ENCODE measurements at places on chromosomes 13 and 19.

DNA sequence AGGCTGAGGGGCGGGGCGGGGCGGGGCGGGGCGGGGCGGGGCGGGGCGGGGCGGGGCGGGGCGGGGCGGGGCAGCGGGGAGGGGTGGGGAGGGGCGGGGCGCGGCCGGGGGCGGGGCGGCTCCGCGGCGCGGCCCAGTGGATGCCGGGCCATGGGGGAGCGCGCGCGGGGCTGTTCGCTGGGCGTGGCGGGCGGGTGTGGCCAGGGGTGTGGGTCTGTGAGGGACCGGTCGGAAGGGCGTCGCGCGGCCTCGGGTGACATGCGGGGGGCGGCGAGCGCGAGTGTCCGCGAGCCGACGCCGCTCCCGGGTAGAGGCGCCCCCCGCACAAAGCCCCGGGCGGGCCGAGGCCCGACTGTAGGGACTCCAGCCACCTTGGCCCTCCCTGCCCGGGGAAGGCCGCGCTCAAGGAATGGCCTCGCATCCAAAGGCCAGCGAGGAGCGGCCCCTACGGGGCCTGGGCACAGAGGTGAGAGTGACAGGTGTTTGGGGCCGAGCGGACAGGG lies at the start of gene ZFP28:
ZFP28 (plus strand) TSS at position 188 of the 503 bp plus-strand sequence; CDS start at position 259, 71 bp downstream.
- peak; percentile 81 for DNase-seq

- no peak for DNase-seq
Measured at GRCh38 chr19:19098703-19099632, 35.2 kb downstream of the SLC25A42 start.

DNA sequence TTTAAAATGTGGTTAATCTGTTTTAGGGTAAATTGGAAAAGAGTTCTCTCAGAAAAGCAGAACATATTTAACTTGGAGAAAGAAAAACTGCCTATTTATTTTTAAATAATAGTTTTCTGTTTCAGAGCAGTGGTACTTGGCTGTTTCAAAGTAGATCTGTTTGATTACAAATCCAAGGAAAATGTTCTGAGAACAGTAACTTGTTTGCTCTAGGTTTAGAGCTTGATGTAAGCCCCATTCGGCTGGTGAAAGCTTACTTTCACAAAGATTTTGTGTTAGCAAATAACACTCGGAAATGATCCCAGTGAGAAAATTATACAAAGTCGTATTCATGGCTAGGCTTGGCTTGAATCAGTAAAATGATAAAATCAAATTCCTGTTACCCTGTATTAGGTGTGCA lies 395.8 kb upstream of the GPC6 start:
- no peak for DNase-seq

GRCh38 chr19:35963514-35963913 lies 27.3 kb downstream of the LRFN3 start:
- peak; percentile 69 for DNase-seq

GRCh38 chr13:59345311-59345710 lies 818.4 kb downstream of the DIAPH3 start:
- DNase-seq = no peak

Measured in activated CD8-positive, alpha-beta memory T cell treated with anti-CD3 and anti-CD28 coated beads, Interleukin-2, amount 50 U/mL, for 48 hours (primary cell).